ENCODE measurements at places on chromosomes 11 and 22. TPM values are rescaled to one million over a fixed set of nuclear protein-coding genes. Genes with fewer than 3 reads are reported as not detected.

Gene KRTAP5-8
- not detected for total RNA-seq

Gene GGT5
- 10.9 TPM for total RNA-seq

DNA sequence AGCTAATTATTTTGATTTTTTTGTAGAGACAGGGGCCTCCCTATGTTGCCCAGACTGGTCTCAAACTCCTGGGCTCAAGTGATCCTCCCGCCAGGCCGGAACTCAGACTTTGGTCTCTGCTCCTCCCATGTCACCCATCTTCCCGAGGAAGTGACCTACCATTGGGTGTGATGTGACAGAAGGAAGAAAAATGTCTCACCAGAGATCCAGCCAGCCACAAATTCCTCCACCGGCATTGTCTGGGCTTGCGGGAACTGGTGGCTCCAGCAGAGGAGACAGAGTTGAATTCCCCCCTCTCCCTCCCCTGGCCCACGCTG, 772 bp downstream of the SLC25A45 start:
- no peak for DNase-seq

- no peak for DNase-seq
Measured at GRCh38 chr11:121032546-121032945, 8.6 kb downstream of the TBCEL start.

DNA sequence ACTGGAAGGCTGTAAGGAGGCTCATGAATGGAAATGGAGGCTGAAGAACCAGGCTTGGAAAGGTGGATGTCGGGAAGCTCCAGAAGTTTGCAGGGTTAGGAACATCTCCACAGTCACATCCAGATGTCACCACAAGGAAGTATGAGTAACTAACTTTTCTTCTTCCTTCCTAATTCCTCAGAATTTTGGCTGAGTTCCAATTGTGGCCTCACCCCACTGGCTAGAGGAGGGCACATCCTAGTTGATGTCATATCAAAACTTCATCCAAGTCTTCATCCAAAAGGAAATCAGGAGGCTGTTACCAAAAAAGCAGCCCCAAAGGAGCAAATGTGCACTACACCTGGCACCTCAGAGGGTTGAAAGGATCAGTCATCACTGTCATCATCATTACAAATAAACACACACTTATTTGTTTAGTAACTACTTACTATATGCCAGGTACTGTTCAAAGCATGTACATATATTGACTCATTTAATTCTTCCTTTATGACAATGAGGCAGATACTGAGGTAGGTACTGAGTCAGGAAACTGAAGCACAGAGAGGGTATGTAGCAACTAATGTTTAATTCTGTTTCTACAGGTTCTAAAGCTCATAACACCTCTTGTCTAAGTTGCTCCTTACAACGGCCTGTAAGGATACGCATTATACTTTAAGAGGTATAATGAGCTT, 7.3 kb upstream of the PTPN5 start:
- DNase-seq, result no peak

- DNase-seq, result no peak
Measured at GRCh38 chr11:36411202-36411640, 98.9 kb downstream of the TRAF6 start.

Measured in pancreas (tissue), 10 donors.